ENCODE measurements at places on chromosomes 2 and 18.

DNA sequence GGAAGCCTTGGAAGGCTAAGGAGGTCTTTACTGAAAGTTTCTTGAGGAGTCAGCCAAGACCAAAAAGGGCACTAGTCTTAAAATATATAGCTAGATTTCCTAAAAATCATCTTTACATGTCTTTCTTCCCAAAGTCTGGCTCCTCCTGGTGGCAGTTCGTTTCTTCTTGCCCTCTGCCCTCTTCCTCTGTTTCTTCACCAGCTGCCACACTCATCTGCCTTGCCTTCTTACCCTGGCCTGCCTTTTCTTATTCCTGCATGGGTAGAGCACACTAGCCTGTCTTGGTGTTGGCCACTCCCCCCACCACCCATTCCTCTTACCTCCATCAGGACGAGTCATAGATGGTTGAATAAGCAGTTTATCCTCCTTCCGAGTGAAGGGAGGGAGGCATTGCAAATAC lies 129.8 kb downstream of the RAPGEF4 start:
- no peak for DNase-seq

DNA sequence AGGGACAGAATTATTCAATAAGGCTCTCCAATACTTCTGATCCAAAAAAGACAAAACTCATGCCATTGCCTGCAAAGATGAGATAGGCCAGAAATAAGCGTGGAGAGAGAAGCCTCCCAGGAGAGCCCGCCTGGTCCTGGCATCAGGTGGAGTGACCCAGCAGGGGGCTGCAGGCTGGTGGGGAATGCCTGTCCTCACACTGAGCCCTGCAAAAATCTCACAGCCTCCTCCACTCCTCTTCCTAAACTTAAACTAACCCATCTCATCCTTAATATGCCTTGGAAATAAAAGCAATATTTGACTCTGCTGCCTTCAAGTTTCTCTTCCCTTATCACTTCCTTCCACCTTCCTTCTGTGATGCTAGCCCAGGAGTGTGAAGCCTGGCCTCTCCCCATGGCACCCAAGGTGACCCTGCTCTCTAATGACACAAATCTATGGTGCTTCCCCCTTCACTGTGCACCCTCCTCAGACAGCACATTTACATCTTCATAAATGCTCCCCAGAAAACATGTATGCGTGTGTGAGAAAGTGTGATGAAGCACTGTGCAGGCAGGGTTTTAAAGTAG lies 218.4 kb downstream of the ANAPC1 start:
- DNase-seq: no peak

DNA sequence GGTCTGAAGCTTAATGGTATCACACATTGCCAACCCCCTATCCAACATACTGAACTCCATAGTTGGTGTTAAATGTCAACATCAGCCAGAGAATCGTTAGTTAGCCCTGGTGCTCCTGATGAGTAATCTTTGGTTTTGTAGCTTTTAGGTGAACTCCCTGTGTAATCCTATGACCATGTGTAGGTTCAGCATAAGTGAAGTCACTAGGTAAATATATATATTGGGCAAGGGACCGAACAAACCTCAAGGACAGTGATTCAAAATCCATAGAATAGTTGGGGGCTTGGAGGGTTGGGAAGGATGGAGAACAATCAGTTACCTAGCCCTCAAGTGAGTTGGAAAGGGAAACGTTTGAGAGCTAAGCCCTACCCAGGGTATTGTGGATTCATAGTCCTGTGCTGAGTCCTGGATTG lies 16.0 kb upstream of the AP1S3 start:
- DNase-seq: no peak

DNA sequence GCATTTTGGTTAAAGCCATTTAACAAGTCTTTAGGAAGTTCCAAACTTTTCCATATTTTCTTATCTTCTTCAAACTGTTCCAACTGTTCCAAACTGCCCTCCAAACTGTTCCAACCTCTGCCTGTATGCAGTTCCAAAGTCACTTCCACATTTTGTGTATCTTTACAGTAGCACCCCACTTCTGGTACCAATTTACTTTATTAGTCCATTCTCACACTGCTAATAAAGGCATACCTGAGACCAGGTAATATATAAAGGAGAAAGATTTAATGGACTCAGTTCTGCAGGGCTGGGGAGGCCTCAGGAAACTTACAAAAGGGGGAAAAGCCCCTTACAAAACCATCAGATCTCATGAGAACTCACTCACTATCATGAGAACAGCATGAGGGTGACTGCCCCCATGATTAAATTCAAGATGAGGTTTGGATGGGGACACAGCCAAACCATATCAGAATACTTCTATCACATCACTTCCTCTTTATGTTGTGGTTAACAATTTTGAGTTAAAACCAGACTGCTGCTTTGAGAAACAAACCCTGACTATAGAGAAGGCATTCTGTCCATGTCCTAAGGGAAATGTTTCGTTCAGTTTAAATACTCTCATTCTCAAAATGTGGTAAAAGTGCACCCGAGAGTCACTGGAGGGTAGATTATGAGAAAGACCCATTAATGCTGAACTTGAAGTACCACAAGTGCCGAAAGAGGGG lies 11.0 kb downstream of the IL18R1 start:
- DNase-seq: no peak

GRCh38 chr2:218024336-218024735 lies 21.5 kb upstream of the TNS1 start:
- DNase-seq: no peak

DNA sequence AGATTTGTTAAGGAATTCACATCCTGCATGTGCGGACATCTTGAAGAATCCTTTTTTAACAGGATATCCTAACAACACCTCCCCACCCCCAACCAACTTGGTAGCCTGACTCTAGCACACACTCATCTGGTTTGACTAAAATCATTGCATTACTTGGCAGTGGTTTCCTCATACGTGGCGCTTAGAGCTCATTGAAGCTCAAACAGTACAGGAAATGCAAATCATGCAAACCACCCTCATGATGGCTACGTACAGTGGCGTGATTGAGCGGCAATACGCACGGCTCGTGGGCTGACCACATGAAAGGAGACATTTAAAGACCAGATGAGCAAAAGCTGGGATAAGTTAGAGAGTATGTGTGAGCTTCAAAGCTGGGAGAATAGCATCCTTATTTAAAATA lies 336.2 kb downstream of the ZEB2 start:
- no peak for DNase-seq

DNA sequence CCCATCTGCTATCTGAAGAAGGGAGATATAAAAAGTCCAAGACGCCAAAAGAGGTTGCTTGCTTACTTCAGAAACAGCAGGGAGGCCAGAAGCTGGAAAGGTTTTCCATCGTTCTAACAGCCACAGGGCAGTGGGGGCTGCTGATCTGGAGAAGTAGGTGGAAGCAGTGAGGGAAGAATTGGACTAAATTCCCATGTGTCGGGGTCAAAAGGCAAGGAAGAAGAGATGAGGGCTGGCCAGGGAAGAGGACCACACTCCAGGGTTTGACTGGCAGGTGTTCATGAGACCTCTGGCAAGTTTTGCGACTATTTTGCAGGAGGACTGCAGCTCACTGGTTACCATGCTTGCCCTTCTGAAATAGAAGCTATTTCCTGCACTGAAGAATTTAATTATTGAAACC lies 91.0 kb downstream of the SCG2 start:
- no peak for DNase-seq

DNA sequence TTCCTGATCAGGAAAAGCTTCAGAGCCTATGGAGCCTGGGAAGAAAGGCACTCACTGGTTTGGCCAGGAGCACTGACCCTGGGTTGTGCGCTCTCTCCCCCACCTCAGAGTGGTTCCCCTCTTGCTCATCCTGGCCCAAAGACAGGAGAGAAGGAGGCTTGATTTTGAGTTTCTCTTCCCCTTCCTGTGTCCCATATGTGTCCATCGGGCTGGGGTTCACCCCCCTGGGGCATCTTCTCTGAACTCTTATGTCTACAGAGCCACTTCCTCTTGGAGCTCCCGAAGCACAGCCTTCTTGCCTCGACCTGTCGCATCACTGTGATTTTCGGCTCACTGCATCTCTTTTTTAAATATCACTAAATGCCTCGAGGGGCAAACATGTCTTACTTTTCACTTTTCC lies 692.3 kb downstream of the RNF144A start:
- no peak for DNase-seq

DNA sequence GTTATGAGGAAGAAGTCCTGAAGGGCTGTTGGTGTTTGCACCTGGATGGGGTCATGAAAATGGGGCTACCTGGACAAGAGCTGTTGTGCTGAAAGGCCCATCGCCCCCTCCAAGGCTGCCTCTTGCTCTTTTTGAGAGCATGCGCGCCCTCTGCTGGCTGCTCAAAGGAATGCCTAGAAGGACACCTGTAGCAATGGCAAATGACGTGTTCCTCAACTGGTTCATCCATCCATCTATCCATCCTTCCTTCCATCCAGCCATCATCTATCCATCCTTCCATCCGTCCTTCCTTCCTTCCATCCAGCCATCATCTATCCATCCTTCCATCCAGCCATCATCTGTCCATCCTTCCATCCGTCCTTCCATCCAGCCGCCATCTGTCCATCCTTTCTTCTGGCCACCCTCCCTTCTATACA lies 17.2 kb upstream of the RPL31 start:
- DNase-seq: peak; percentile 70

GRCh38 chr2:41137031-41137430 lies 685.1 kb upstream of the SLC8A1 start:
- no peak for DNase-seq

- no peak for DNase-seq
Observed at GRCh38 chr2:151730262-151730975, 3.9 kb downstream of the NEB start.

GRCh38 chr2:19321946-19322345 lies 36.5 kb downstream of the OSR1 start:
- DNase-seq: no peak

DNA sequence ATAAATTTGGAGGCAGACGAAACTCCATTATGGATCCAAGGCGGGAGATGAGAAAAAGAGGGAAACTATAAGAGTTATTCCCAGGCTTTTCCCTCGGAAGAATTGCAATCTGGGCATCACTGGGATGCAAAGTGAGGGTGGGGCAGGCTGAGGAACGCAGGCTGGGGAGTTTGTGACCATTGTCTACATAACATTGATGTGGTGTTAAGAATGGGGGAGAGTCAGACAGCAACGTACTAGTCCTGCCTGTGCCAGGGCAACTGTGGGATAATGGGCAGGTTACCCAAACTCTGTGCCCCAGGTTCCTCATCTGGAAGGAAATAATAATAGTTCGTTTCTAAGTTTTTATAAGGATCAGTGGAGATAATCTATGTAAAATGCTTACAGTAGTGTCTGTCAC lies 84.4 kb upstream of the SIX2 start:
- no peak for DNase-seq

DNA sequence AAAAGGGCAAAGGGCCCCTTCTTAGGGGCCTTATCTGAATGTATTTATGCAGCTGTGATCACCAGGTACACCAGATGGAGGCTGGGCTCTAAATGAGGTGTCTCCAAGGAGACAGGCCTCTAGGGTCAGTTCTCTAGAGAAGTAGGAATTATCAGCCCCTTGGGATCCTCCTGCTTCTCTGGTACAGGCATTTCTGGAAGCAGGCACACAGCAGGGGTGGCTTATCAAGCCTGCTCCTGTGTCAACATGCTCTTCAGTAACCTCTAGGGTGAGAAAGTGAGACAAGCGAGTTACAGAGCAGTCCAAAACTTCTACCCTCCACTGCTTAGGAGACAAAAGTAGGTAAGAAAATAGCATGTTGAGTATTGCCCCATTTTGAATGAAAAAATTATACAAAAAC lies 13.8 kb downstream of the TPGS2 start:
- DNase-seq: no peak

GRCh38 chr2:131046028-131046917 lies 47.0 kb downstream of the FAM168B start:
- no peak for DNase-seq

DNA sequence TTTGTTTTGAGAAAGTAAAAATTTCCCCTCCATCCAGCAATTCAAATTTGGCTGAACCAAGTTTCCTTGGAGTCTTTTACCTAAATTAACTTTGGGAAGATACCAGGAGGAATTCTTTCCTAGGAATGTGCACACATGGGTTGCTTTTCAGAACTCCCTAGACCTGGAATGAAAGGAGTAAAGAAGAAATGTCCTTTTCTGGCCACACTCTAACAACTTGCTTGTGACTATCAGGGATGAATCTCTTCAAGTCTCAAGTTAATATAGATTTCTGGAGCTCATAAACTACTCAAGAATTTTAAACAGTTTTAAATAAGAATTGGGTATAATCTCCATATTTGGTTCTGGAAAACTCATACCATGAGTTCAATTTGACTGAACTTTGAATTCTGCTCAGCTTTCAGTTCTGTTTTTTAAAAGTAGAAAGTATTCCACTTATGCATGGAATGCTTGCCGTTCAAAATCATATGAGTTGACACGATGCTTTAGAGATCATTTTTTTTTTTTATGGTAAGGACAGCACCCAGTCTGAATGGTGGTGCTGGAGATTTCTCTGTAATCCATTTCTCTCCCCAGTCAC lies 7.7 kb downstream of the RASGRP3 start:
- DNase-seq: no peak

GRCh38 chr18:48428475-48429177 lies 19.4 kb upstream of the ZBTB7C start:
- no peak for DNase-seq

DNA sequence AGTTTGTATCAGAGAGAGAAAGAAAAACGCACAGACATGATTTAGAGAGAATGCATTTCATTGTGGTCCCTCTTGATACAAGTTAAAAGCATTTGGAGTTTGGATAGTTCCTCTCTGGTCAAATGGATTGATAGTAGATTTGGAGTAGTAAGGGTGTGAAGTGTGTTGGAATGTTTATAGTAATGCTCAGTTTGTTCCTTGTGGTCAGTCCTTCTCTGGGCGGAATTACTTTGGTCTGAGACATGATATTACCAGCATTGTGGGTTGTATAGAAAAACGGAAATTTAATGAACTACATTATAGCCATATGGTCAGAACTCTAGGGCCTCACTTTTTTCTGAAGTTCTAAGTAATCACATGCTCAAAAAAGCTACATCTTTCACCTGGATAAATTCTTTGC lies 178.9 kb downstream of the AGAP1 start:
- DNase-seq: no peak

- no peak for DNase-seq
Observed at GRCh38 chr2:181319286-181319685, 137.9 kb upstream of the ITGA4 start.

GRCh38 chr2:8796878-8797550 lies 40.4 kb downstream of the KIDINS220 start:
- DNase-seq: no peak

DNA sequence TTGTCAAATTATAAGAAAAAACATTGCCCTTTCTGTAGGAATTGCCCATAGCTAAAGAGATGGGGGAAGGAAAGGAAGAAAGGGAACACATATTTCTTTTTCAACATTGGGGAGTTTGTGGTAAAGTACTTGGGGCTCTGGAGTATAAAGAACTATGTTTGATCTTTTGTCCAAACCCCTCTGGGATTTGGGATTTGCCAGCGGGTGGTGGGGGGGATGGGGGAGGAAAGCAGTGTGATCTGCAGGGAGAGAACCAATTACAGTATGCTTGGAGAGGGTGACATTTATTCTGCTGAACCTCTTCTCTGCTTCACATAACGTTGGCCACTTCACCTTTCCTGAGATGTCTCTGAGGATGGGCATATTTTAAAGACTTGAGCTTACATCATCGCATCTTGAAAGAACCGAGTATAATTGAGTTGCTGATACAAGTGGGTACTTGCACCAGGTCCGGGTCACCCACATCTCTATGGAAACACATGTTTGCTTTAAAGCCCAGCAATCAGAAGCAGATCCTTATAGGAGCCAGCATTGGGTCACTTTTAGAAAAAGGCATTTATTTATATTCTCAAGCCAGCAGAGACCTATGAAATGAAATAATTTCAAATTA lies 73.1 kb downstream of the SPATS2L start:
- DNase-seq: no peak

All from substantia nigra (tissue), 51 donors.